Activated CD4-positive, alpha-beta T cell treated with anti-CD3 and anti-CD28 coated beads, Interleukin-2, amount 50 U/mL, for 48 hours (primary cell): ENCODE measurements at places on chromosomes 3 and 15.
A peak's percentile ranks its signal among the peaks of the same experiment; 100 is the strongest.

- no peak for DNase-seq
These were observed 515.0 kb downstream of the FGF12 start for GRCh38 chr3:192212335-192212734.

DNA sequence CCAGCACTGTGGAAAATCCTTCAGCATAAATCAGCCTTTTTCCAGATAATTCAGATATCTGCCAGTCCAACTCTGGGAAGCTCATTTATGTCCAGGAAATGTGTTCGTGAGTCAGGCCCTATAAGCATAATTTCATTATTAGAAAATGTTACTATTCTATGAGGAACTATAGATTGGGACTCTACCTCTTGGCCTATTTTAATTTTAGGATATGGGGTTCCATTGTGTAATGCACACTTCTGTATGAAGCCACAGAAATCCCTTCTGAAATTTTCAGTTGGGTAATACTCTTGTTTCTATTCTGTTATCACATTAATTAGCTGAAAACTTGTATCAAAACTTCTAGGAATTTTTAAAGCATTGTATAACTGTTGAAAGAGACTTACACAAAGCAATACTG is 43.9 kb upstream of the IL12A start:
- no peak for DNase-seq

DNA sequence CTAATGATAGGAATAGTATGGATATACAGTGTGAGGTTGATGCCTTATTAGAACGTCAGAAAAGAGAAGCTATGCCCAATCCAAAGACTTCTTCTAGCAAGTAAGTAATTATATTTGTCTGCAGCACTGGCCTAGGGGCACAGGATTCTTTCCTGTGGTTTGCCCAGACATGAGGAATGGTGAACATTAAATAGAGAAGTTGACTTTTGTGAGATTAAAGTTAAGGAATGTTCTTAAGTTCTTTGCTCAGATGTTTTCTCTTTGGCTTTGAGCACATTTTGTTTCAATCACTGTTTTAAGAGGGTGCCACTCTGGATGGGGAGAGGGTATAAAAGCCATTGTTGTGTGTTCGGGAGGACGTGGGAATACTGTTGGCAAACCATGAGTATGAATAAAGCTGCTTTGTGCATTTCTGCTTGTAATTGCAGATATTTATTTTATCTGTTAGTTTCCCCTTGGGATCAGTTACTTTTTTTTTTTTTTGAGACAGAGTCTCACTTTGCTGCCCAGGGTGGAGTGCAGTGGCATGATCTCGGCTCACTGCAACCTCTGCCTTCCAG is 8.3 kb downstream of the KIF23 start:
- DNase-seq = no peak

DNA sequence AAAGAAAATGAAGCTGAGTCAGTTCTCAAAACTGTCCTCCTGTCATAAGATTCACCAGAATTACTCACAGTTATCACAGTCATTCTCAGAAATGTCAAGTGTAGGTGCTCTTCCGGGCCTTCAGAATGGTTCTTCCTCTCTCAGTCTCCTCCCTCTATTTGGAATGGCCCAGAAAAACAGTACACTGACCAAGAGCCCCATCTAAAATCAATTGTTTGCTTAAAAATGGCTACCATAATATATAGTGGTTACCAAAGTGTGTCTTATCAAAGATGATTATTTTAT is 99.8 kb downstream of the MECOM start:
- DNase-seq = no peak

GRCh38 chr3:126211569-126211968 is 31.2 kb upstream of the ALDH1L1 start:
- DNase-seq = no peak

DNA sequence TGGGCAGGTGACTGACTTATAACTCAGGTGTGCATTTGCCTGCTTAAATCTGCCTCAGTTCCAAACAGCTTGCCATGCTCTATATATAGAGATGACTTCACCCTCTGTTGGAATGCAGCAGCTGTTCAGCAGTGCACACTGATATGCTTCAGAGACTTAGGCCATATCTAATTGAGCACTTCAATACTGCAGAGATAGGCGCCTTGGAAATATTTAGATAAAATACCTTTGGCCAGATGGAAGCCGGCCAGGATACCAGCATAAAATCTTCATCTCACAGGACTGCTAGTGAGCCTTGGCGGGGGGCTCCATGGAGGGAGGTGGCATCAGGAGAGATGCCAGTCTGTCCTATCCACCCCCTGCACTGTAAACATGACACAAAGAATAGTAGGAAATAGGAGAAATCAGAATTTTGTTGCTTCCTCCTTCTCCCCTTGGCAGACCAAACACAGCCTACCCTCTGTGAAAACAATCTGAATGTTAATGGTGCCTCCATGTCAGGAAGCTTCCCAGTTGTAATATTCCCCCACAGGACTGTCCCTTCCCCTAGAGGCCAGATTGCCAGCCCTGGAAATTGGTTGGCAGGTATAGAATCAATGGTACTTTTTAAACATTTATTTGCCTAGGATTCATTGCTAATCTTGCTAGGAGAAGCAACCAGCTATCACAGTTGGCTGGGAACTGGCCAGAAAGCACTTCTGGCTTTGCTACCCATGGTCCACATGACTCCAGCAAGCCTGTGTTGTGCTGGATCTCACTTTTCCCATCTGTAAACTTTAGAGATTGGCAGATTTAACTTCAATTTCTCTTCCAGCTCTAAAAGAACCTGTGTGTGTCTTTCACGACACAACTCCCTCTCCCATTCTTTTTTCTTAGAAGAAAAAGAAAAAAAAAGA is 215.5 kb upstream of the KCNMB2 start:
- no peak for DNase-seq

DNA sequence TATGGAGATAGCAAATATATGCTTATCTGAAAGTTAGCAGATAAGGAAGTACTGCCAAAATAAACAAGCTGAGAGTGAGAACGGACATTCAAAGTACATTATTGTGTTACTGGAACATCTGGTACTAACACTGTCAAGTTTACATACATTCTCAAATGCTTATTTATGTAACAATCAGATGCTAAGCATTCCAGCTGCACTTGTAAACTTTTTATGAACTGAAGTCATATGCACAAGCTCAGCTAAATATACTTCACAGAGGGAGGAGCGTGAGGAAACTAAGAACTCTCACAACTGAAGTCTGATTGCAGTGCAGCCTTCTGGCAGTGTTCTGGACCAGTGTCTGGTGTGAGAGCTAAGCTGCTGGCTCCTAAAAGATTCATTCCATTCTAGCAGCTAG is 223.7 kb upstream of the NANOGP8 start:
- no peak for DNase-seq

DNA sequence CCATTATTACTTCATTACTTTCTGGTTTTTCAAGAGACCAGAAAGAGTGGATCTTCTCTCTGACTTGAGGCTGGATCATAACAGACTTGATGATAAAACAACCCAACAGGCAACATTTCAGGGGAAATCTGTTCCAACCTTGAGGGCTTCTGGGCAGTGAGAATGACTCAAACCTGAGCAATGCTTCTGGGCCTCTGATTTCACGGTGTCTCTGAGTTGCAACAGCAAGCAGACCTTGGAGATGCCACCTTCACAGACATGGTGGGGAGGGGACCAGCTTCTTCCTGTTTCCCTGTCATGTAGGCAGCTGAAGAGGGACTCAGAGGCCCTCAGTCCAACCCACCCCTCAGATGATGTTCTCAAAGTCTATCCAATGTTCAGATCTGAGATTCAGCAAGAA is 104.0 kb downstream of the ABHD5 start:
- no peak for DNase-seq

DNA sequence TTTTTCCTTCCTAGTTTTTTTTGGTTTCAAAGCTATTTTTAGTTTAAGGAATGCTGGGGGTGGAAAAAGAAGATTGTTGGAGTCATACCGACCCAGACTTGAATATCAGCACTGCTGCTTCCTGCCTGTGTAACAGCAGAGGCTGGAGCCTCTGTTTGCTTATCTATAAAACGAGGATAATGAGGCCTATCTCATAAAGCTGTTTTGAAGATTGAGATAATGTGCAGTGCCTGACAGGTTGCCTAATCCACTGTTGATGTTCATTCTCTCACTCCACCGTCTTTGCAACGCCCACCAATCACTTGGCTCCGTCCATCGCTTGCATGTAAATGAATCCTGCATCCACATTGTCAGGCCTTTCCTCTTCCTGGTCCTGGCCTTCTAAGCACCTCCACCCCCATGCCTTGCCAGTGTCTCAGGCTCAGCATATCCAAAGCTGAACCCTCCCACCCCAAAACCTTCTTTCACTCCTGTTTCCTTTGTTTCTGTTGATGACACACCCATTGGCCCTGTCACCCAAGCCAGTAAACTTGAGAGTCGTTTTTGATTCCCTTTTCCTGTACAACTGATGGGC is 94.9 kb downstream of the MEX3B start:
- DNase-seq = no peak

DNA sequence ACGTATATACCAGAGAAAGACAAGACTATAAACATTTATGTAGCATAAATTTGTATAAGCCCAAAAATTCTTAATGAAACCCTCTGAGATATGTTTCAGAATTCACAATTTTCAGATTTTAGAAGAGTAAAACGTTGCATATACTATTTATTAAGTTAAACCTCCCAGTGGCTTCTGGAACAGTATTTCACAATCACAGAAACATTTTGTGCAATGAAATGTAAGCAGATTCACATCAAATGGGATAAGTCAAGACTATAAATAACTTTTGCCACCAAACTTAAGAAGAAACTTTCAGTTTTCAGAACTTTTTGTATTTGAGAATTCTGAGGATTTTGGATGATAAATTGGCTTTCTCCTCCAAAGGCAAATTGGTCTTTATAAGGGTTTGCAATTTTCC is 9.2 kb downstream of the SLTM start:
- DNase-seq = no peak

DNA sequence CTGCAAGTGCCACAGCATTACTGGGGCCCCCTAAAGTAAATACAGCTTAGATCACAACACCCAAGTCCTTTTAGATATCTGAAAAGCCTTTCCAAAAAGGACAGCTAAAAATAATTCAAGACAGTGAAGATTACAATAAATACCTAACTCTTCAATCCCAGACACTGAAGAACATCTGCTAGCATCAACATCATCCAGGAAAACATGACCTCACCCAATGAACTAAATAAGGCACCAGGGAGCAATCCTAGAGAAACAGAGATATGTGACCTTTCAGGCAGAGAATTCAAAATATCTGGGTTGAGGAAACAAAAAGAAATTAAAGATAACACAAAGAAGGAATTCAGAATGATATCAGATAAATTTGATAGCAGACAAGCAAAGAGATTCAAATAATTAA is 71.7 kb upstream of the TTC14 start:
- DNase-seq = no peak

DNA sequence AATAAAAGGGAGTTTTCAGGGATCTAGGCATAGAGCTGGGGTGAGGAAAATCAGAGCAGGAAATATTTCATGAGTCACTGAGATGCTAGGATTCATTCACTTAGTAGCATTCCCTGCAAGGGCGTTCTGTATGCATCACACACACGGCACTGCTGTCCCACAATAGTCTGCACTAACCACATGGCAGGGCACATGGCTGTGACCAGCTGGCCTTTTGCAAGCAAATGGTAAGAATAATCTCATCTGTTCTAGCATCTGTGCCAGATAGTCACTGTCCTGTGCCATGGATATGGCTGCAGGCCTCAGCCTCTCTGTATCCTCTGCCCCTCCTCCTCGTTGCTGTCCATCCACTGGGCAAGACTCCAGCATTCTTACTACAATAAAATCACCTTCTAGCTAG is 37.8 kb downstream of the BOC start:
- no peak for DNase-seq

- no peak for DNase-seq
These were observed 65.7 kb upstream of the FRMD4B start for GRCh38 chr3:69451594-69451993.

- no peak for DNase-seq
These were observed 2.3 kb upstream of the FEM1B start for GRCh38 chr15:68275165-68275746.

DNA sequence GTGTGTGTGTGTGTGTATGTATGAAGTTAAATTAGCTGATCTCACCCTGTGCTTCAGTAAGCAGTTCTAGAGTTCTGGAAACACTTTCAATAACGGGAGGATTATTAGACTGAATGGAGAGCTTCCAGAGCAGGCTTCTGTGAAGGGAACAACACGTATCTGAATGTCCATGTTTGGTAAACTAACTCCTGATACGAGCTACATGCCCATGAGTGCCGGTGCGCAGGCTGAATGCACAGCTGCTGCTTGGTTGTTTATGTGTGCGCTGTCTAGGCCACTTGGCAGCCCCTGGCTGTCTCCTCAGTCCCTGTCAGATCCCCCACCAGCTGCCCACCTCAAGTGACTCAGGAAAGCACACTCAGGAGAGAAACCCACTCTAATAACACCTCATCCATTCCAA is 137.0 kb downstream of the EPHB1 start:
- DNase-seq = no peak

DNA sequence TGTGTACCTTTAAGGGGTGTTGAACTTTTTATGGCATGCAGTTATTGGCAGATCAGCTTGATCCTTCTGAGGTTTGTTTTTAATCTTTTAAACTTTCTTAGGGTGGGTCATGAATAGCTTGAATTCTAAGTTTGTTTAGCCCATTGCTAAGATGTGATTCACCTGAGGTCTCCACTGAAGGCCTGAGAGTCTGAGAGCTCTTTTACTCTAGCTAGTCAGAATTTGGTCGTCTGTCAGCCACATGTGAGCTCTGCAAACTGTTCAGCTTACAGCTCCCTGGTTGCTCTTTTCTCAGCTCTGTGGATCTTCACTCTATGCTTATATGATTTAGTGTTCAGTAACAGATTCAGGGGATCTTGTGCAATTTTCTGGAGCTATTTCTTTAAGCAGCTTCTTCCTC is 161.3 kb downstream of the ABHD5 start:
- DNase-seq = no peak

- DNase-seq = peak; percentile 37
These were observed 103.6 kb downstream of the APBA2 start for GRCh38 chr15:28989239-28989830.

GRCh38 chr3:34483311-34483887 is 685.0 kb downstream of the PDCD6IP start:
- DNase-seq = no peak

DNA sequence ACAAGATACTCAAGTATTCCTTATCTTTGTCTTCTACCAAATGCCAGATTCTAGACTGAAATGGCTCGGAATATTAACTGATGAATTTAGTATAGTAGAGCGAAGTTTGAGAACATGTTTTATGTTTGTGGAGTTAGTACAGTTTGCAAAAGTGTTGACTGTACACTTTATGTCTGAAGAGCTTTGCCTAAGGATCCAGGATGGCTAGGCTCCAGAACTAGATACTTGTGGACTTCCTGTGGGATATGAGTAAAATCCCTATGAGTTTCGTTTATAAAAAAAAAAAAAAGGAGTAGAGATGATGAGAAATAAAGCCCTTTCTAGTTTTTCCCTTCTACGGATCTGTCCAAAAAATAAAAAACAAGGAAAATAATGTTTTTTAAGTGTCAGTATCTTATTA is 96.7 kb downstream of the TP63 start:
- DNase-seq = no peak
